ENCODE measurements at places on chromosomes 4 and X. TPM values are rescaled to one million over a fixed set of nuclear protein-coding genes. Genes with fewer than 3 reads are reported as not detected.

The HOPX gene
- 59.3 TPM for total RNA-seq

- DNase-seq, result no peak
Observed at GRCh38 chr4:88447371-88448095, 9.4 kb upstream of the HERC5 start.

DNA sequence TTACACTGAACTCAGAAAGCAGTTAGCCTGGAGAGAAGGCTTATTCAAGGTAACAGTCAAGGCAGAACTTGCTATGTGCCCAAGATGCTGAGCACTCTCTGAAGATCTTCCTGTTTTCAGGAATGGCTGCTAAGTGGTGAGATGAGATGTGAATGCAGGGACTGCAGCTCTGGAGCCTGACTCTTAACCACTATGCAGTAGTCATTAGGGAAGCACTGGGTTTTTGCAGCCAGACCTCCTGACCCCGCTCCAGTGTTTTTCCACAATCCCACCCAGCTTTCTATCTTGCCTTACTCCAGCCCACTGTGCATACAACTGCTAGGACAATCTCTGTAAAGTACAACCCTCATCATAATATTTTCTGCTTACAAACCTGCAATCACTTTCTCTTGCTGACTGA is 95.2 kb upstream of the LNX1 start:
- DNase-seq, result no peak

DNA sequence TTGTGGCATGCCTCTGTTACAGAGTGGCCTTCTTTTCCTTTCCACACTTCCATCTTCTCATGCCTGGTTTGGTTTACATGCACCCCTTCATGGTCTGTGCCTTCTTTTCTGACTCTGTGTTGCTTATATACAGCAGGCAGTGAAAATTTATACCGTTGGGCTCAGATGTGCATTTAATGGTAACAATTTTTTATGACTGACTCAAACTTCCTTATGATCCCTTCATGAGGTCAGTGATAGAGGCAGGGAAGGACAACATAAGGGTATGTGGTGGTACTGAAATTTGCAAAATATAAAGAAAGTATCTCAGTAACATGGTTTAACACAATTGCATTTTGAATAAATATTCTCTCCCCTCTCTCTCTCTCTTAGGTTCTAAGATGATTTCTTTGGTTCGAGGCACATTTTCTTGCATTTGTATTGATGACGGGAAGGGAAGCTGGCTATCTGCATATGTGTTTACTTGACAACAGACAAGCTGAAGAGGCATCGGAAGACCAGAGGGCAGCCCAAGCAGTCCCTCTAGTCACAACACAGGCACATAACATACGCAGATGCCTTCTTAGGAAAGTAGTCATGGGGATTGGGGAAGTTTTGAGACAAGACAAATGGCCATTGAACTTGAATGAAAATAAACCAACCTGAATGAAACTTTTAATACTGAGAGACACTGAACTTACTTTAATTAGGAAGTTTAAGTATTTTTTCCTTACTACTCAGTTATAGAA is 163.3 kb upstream of the LEF1 start:
- DNase-seq, result no peak

Data from Right ventricle myocardium inferior (tissue), 1 donor.